Fibroblast of upper back skin (primary cell): ENCODE measurements at places on chromosomes 13 and 19.

DNA sequence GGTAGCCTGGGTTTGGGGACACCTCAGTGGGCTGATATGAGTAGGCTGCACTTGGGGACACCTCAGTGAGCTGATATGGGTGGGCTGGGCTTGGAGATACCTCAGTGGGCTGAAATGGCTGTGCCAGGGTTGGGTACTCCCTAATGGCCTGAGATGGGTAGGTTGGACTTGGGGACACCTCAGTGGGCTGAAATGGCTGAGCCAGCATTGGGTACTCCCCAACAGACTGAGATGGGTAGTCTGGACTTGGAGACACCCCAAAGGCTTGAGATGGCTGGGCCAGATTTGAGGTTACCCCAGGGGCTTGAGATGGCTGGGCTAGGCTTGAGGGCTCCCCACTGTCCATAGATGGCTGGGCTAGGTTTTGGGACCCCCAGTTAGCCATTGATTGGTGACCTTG is 12.1 kb downstream of the IQCN start:
- DNase-seq = no peak

GRCh38 chr13:27765650-27766049 is 26.6 kb upstream of the GSX1 start:
- DNase-seq = no peak

- DNase-seq = peak; percentile 100
Observed at GRCh38 chr19:4791183-4792018, at the start of gene FEM1A. Gene FEM1A (plus strand): TSS chr19:4791734. CDS start chr19:4791855, 121 bp downstream.

- peak; percentile 35 for DNase-seq
Observed at GRCh38 chr13:41458761-41459431, 1.5 kb downstream of the RGCC start.

DNA sequence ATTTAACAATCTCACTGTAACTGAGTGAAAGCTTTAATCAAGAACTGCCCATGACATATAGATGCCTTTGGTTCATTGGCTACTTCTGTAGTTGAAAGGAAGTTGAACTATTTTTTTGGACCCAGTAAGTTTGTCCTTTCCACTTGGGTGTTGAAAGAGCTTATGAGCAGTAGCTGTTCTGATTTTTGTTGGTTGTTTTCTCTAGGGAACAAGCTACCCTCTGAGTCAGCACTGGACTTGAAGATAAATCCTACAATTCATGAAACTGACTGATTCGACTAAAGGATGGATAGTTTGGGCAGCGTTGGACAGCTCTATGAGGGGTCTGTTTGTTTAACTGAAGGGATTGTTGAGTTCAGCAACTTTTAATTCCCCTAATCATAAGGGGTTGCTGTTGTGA is 101.0 kb downstream of the PAN3 start:
- DNase-seq = peak; percentile 22

DNA sequence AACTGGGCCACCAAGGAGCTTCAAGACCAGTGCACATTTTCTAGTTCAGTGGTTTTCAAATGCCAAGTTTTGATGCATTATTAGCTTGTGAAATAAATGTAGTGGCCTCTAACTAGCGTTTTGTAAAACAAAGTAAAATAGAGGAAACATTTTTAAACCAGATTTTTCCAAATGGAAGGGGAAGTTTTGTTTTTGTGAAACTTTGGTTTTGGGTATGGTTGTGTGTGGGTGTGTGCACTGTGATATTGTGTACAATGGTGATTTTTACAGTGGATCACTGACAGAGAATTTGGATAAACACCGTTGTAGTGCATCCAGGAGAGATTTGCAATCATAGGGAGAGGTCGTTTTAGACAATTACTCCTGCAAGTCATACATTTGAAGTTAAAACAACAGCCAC is 108.9 kb downstream of the SLC7A1 start:
- no peak for DNase-seq

DNA sequence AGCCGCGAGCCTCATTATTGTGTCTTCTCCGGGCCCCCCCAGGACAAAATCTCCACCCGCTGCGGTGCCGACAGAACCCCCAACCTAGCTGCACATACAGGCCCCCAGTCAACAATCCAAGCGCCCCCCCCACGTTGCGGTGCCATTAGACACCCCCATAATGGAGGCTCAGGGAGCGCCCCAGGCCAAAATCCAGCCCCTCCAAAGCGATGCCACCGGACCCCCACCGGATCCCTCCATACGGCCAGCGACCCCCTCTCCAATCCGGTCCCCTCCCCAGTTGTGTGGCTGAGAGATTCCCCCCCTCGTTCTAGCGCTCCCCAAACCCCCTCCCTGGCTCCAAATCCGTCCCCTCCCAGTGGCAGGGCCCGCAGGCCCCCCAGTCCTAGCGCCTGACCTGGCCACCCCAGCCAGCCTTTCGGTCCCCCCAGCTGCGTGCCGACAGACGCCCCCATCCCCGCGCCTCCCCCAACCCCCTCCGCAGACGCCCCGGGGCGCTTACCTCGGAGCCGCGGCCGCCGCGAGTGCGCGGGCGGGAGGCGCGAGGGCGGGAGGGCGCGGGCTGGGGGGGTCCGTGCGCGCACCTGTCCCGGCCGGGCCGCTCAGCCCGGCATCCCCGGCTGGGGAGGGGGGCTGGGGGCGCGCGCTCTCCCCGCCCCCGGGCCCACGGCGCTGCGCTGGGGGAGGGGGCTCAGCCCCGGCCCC is 21.6 kb upstream of the SEMA6B start:
- no peak for DNase-seq

GRCh38 chr13:29619995-29620394 is 24.5 kb upstream of the SLC7A1 start:
- peak; percentile 82 for DNase-seq

DNA sequence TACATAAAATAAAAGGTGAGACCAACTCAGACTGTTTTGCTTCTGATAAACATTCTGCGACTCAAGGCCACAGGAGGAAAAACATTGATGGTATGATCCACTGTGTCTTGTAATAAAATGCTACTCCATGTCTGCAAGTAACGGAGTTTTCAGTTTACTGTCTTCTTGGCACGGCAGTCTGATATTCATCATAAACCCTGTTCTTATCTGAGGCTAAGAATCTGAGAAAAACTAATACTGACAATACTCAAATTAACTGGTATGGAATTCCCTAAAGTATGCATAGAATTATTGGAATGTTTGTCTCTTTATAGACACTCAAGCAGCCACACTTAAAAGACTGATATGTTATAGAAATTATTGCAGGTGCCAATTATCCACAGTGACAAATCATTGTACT is 125.5 kb downstream of the TBC1D4 start:
- DNase-seq = peak; percentile 49

DNA sequence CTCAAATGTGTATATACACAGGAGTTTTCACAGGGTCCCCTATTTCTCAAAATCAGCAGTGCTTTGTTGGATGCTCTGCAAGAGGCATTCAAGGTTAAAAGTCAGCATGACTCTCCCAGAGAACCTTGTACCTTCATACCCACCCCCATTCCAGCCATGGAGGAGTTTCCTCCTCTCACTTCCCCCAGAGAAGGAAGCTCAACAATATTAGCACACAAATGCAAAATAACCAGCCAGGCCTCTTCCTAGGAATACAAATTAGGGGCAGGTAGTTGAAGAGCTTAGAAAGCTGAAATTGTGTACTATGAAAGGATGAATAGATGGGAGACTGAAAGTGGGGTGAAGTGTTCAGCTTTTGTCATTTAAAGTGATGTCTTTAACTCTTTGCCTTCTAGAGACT is 43.8 kb downstream of the SPRY2 start:
- no peak for DNase-seq

DNA sequence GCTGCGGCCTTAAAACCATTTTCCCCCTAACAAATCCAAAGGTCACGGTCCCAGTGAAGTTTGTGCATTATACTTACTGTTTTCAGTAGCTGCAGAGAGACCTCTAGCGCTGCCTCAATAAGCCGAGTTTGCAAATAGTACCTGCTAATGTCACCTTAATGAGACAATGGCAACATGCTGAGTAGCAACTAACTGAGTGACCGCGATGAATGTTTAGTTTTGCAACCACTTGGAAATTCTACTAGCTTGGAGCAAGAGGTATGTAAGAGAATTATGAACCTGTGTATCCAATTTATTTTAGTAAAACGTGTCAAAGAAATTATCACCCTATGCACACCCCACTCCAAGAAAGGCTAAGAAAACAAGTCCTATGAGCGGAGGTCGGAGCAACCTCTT is 1.2 kb downstream of the KPNA3 start:
- peak; percentile 12 for DNase-seq

DNA sequence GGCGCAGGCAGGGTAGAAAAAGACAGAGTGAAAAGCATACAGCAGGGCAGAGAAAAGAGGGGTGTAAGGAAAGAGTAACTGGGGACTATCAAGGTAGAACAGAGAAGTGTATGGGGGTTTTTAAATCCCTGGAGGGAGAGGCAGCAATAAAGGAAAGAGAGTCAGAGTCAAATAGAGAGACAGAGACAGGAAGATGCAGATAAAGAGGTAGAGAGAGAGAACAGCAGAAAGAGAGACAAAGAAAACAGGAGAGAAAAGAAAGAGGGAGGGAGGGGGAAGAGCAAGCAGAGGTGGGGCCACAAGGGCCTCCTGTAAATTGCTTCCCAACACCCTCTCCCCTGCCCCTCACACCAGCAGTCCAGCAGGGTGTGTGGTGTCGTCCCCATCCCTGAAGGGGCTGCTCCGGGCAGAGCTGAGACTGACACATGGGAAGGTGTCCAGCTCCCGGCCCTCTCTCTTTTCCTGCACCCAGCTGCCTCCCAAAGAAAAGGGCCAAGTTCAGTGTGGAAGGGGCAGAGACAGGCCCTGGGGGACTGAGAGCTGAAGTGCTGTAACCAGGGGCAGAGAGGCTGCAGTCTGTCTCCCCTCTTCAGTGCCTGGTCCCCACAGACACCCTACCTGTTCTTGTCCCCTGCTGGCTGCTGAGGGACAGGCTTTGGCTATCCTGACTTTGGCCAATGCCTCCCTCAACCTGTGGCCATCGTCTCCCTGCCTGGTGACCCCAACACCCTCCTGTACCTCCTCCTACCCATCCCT is 17.4 kb upstream of the POU2F2 start:
- DNase-seq = no peak

DNA sequence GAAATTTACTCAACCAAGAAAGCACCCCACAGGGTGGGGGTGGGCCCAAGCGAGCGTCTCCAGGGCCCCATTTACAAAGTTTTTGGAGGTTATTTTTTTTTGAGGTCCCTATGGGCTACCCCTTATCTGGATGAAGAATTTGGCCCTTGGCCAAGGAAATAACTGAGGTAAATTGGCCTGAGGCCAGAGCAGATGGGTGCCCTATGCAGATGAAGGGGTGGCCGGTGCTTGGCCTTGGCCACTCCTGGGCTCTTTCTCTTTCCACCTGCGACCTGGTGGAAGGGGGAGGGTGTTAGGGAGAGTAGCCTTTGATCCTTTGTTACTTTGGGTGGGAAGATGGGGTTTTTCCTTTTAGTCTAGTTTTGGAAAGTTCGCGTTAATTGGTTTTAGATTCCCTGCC is 15.5 kb downstream of the ZNF701 start:
- DNase-seq = no peak
